Stimulated activated CD8-positive, alpha-beta memory T cell treated with anti-CD3 and anti-CD28 coated beads, Interleukin-4, amount 100 ng/mL, for 24 hours (primary cell): ENCODE measurements at places on chromosomes 13 and 19.

GRCh38 chr13:83819156-83819555 lies 63.1 kb downstream of the SLITRK1 start:
- no peak for DNase-seq

DNA sequence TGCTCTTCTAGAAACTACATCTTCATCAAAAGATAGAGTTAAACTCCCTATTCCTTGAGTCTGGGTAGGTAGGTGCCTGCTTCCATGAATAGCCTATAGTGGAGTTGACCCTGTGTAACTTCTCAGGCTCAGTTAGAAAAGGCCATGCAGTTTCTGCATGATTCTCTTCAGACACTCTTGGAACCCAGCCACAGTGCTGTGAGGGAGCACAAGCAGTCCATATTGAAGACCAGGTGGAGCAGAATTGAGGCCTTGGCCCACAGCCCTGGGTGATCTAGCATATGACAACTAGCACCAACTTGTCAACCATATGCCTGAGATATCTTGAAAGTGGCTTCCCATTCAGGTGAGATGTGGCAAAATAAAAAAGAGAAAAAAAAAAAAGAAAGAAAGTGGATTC lies 10.3 kb upstream of the PAN3 start:
- DNase-seq: no peak

DNA sequence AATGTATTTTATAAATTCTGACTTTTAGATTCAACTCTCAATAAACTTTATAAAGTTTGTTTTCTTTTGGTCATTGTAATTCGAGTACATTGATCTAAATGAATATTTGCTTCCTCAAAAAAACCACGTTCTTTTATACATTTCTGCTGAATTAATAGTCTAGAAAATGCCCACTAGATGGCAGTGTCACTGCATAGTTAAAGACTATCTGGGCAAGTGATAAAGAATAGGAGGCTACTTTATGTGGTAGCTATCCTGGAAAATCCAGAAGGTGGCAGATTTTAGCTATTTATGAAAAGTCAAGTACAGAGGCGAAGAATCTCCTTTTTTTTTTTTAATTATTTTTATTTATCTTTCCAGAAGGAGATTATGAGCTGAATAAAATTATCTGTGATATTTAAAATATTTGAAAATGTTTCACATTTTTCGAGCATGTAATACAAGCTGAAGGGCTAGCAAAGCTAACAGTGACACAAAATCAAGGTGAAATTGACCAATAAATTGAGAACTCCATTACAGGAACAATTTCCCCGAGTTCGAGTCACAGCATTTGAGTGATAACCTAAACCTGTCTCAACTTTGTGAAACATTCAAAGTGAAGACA lies 221.8 kb downstream of the OLFM4 start:
- DNase-seq: no peak

GRCh38 chr13:93080587-93080986 lies 146.0 kb upstream of the GPC6 start:
- no peak for DNase-seq

GRCh38 chr19:32829345-32829896 lies 40.1 kb downstream of the SLC7A9 start:
- no peak for DNase-seq

DNA sequence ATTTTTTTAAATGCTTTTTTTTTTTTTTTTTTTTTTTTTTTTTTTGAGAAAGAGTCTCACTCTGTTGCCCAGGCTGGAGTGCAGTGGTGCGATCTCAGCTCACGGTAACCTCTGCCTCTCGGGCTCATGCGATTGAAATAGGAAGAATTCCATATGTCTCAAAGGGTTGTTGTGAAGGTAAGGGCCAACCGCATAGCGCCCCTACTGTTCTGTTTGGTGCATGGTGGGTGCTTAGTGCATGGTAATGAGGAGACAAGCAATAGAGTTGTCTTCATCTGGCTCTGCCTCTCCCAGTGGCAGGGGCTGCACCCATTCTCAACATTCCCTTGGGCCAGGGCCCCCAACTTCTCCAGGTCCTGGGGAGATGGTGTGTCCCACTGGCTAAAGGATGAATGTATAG lies 68.7 kb downstream of the RASL11A start:
- no peak for DNase-seq

- no peak for DNase-seq
Measured at GRCh38 chr19:3398114-3398899, 31.9 kb downstream of the NFIC start.

DNA sequence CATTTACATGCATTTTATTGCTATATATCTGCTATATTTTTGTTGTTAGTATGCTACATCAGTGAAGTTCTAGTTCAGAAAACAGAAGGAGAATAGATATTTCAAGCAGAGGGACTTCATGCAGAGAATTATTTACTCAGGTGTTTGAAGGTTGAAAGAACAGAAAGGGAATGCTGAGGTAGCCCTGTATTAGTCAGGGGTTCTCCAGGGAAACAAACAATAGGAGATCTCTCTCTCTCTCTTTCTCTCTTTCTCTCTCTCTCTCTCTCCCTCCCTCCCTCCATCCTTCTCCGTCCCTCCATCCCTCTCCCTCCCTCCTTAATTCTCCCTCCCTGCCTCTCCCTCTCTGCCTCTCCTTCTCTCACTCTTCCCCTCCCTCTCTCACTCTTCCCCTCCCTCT lies 114.3 kb upstream of the TDRD3 start:
- DNase-seq: no peak

DNA sequence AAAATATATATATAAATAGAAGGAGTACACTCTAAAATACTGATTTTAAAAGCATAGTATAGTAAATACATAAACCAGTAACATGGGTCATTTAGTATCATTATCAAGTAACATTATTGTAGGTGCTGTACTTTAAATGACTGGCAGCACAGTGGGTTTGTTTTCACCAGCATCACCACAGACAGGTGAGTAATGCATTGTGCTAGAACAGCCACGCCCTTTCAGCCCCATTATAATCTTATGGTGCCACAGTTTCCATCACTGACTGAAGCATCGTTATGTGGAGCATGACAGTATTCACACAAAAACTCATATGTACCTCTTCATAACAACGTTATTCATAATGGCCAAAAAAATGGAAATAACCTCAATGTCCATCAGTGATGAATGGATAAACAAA lies 88.3 kb downstream of the DHRS12 start:
- DNase-seq: no peak

GRCh38 chr13:85411591-85411990 lies 387.6 kb downstream of the SLITRK6 start:
- DNase-seq: no peak

- DNase-seq: peak; percentile 73
Measured at GRCh38 chr19:14440049-14440448, 6.9 kb downstream of the PKN1 start.

- no peak for DNase-seq
Measured at GRCh38 chr13:106498571-106498970, 36.9 kb downstream of the EFNB2 start.

DNA sequence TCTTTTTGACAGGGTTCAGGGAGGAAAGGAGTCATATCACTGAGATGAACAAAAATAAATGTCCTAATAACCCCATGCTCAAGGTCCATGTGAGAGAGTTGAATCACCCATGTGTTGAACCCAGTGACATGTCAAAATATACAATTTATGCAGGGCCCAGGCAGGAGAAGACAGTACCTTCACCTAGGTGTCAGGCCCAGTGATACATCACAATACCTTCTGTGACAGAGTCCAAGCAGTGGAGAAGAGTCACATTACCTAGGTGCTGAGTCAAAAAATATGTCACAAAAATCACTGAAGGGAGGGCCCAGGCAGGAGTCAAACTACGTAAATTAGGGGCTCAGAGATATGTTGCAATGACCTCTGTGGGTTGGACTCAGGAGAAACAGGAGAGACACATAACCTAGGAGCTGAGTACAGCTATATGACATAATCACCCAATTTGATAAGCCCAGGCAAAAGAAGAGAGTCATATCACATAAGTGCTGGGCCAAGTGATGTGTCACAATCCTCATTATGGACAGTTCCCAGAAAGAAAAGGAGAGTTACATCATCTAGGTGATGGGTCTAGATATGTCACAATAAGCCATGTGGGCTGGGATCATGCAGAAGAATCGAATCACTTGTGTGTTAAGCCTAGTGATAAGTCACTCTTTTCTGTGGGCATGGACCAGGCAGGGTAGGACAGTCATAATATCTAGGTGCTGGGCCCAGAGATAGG lies 13.8 kb upstream of the ZNF724 start:
- no peak for DNase-seq

DNA sequence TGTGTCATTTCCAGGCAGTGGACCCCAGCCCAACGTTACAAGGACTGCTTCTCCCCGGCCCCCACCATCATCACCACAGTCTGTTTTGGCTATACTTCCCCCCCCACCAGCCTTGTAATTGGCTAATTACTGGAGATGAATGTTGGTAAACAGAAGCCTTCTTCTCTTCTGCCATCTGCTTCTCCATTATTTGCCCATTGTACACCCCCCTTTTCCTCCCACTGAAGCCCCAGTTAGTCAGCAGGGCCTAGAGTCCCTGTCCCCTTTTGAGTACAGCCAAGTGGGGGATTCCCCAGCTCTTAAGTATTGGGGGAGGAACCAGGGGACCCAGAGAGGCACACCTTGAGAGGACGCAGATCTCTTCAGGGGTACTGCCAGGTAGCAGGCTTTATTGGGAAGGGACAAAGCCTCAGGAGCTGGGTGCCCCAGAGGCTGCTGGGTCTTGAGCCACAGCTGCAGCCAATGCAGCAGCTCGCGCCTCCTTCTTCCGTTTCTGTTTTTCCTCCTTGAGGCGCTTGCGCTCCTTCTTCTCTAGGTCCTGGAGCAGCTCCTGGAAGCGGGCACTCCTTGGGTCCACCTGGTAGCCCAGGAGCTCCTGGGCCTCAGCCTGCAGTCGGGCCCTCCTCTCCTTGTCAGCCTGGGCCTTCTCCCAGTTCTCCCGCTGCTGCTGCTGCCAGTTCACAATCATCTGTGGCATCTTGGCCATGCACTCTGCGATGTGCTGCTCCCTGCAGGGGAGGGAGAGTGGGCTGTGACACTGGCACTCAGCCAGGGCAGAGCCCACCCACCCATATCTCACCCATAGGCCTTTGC lies 3.0 kb downstream of the GADD45GIP1 start:
- no peak for DNase-seq

- DNase-seq: no peak
Measured at GRCh38 chr19:10120538-10121189, 965 bp upstream of the EIF3G start.

- no peak for DNase-seq
Measured at GRCh38 chr19:15241259-15241910, 9.1 kb upstream of the EPHX3 start.

- no peak for DNase-seq
Measured at GRCh38 chr19:30059741-30060457, 117.9 kb downstream of the URI1 start.

DNA sequence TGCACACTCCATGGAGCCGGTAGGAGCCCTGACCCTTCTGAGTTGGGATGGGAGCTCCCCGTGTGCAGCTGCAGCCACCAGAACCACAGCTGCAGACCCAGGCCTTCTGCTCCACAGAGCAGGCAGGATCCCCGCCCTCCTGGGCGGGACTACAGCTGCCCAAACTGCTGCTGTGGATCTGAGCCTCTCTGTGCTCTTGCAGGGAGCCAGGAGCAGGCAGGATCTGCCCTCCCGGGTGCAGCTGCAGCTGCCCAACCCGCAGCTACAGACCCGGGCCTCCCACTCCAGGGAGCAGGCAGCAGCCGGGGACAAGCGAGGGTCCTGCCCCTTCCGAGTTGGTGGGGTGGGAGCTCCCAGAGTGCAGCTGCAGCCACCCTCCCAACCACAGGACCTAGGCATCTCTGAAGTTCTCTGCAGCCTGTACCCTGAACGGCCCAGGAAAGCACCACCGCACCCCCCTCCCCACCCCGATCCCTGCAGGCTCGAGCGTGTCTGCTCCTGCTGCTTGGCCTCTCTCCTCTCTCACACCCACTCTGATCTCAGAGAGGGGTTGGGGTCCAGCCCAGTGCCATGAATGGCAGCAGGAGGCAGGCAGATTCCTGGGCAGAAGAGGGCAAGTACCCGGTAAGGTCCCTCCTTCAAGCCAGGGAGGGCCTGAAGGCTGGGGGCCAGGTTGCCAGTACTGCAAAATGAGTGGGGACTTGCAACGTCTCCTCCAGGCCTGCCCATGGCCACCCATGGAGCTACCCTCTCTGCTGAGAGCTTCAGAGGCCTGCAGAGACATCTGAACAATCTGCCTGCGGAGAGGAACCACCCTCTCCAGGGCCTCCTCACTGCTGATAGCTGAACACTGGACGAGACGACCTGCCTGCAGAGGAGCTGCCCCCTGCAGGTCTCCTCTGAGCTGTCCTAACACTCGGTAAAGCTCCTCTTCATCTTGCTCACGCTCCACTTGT lies 16.4 kb upstream of the EMP3 start:
- DNase-seq: no peak

GRCh38 chr19:32020538-32020937 lies 324.9 kb upstream of the ZNF507 start:
- DNase-seq: no peak

- DNase-seq: no peak
Measured at GRCh38 chr19:13623716-13624710, 117.7 kb upstream of the CACNA1A start.

GRCh38 chr19:6273701-6274601 lies 5.8 kb downstream of the MLLT1 start:
- no peak for DNase-seq

DNA sequence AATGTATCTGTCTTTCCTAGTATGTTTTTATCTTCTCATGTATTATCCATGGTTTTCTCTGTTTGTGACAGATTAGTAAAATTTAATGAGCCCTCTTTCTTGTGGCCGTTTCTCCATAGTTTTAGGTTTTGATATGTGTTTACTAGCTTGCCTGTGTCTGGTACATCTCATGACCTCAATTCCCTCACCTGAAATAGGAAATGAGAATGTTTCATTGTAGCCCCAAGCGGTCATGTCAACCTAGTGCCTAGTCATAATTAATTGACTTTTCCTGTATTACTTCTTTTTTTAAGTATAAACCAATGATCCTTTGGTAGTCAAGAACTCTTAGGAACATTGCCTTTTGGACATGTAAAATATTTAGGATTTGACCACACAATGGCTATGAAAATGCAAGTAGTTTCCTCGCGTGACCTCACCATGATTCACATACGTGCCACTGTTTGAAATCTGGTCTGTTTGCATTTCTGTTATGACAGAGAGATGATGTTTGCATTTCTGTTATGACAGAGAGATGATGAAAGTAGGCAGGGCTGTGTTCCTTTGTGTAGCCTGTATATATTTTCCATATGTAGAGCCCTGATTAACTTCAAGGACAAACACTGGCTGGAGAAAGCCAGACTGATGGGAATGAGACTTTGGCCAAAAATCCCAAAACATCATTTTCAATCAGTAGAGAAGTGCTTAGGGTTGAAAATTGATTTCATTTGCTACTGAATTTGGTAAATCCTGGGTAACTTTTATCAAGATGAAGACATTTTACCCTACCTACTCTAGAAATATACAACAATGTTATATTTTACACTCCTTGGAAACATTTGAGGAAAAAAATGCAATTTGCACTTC lies 104.8 kb downstream of the TNFRSF19 start:
- no peak for DNase-seq

DNA sequence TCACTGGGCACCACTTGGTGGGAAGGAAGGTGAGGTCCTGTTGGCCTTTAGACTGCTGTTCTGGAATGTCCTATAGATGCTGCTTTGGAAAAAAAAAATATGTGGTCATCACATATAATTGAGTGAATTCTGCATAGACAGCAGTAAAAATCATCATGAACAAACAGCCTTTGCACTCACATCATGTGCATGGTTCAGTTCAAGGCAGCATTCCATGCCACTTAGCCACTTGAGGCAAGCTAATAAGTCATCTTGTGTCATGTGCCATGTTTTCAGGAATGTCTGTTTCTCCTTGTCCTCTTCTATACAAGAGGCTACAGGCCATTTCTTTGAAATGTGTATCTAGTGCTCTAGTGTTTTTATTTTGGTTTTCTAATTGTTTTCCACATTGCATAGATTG lies 43.9 kb upstream of the TSC22D1 start:
- DNase-seq: no peak
